Hematopoietic multipotent progenitor cell treated with erythropoietin and hydrocortisone succinate and interleukin-3 and kit ligand, for 4 days (in vitro differentiated cells): ENCODE measurements at places on chromosomes 12 and 14.

GRCh38 chr14:90321891-90322290, 9.8 kb downstream of the NRDE2 start:
- no peak for DNase-seq

- DNase-seq, result no peak
Observed at GRCh38 chr14:33932576-33933345, 18.1 kb downstream of the EGLN3 start.

GRCh38 chr12:116601933-116602810, 43.0 kb downstream of the MAP1LC3B2 start:
- no peak for DNase-seq

DNA sequence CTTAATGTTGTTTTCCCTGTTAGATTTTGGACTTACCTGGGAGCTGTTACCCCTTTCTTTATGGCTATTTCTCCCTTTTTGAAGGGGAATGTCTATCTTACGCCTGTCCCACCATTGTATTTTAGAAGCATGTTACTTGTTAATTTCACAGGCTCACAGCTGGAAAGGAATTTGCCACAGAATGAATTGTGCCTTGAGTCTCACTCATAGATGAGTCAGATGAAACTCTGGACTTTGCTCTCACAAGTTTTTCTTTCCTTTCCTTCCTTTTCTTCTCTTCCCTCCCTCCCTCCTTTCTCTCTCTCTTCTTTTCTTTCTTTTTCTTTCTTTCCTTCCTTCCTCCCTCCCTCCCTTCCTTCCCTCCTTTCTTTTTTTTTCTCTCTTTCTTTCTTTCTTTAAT, 9.3 kb upstream of the ATF7IP start:
- no peak for DNase-seq

DNA sequence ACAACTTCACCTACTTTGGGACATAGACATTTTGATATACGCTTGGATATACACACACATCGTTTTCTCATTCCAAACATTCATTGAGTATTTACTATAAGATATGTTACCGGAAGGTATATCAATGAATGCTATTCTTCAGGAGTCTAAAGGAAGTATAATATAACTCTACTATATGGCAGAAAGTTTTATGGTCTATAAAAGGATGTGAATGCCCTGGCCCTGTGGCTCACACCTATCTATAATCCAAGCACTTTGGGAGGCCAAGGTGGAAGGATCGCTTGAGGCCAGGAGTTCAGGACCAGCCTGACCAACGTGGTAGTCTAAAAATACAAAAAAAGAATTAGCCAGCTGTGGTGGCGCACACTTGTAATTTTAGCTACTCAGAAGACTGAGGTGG, 5.6 kb downstream of the NRIP2 start:
- no peak for DNase-seq

- no peak for DNase-seq
Observed at GRCh38 chr14:72454388-72455160, 439.3 kb downstream of the DPF3 start.

DNA sequence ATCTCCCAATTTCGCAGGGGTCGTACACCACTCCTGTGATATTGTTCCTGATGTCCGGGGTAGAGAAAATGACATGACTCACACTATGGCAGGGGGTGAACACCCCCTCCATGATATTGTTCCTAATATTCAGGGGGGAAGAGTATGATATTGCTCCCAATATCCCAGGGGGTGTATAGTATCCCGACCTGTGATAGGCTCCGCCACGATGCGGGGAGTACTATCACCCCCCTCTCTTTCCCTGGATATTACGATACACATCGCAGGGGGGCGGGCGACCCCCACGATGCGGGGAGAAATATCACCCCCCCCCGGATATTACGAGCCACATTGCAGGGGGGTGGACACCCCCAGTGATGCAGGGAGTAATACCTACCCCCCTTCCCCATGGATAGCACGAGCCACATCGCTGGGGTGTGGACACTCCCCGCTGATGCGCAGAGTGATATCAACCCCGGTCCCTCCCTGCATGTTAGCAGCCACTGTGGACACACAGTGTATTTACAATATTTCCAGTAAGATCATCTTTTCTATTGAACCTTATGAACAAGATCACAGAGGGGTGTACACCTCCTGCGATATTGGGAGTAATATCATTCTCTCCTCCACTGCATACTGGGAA, 17.7 kb downstream of the SMIM41 start:
- peak; percentile 11 for DNase-seq

DNA sequence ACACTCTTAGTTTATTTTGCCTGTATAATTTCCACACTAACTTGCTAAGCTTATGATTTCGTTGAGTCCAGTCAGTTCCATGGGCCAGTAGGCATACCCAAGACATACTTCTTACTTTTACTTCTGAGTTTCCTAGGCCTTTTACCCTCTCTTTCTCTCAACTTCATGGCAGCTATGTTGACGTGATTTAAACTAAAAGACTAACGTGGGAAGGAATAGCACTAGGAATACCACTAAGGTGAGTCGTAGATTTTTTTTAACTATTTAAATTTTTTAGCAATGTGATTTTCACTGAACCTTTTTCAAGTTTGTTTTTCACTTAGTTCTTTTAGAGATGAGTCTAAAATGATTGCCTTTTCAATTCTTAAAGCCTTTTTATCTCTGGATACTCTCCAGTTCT, 793.5 kb upstream of the NOVA1 start:
- no peak for DNase-seq

DNA sequence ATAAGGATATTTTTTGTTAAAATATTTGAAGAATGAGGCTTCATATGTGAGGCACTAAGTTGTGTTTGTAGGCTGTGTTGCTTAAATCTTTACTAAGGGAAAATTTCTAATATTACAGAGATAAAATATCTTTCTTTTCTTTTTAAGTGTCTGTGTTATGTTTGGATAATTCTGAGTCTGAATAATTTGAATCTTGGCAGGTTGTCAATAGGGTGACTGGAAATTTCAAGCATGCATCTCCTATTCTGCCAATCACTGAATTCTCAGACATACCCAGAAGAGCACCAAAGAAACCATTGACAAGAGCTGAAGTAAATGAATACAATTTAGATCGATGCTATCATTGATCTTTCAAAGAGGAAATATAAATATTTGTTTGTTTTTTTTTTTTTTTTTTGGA, 29.4 kb downstream of the TMPO start:
- no peak for DNase-seq

DNA sequence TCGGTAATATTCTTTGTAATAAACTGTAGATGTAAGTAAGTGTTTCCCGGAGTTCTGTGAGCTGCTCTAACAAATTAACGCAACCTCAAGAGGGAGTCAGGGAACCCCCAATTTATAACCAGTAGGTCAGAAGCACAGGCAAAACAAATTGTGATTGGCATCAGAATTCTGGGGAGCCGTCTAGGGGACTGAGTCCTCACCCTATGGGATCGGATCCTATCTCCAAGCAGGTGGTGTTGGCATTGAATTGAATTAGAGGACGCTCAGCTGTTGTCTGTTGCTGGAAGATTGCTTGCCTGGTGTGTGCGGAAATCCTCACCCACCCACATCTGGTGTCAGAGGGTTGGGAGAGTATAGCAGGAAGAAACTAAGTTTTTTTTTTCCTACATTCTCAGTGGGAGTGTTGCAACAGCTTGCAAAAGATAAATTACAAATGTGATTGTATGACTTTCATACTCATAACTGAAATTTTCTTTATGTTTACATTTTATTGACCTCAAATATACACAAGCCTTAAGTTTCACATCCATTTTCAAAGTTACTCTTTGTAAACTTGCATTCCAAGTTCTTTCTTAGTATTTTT, 5.5 kb downstream of the TMEM52B start:
- peak; percentile 24 for DNase-seq

DNA sequence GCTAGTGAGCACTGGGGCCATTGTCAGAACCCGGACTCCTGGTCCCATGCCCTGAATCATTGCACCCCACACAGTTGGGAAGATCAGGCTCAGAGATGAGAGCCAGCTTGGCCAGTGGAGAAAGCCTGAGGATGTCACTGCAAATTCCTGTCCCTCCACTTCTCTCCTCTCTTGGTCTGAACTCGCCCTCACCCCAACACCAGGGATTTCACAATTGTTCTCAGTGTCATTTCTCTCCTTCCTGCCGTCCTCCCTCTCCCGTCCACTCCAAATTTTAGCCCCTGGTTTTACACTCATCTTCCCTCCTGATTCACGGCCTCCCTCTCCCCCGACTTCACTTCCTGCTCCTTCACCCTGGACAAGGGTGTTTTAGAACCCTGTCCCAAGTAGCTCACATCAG, 11.1 kb downstream of the KRT75 start:
- no peak for DNase-seq

DNA sequence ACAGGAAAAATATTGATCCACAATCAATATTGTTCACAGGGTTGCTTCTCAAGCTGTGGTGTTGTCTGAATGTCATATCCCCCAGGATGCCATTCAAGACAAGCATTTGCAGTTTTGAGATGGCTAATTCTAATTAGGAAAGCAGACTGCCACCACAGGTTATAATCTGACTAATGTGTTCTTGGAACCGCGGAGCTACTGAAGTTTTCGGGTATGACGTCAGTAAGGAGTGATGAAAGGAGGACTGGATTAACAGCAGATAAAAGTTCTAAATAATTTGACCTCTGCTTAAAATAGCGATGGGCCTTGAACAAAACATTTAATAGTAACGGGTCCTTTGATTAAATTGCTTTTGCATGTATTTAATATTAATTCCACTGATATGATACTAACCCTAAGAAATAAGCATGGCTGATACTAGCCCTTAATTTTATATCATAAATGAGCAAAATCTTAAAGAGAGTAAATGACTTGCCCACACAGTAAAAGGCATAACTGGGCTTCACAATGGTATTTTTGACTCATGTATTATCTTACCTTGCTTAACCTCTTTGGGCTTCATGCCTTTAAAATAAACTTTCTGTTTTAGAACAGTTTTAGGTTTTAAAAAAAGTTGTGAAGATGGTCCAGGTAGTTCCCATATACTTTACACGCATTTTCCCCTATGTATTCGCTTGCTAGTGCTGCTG, 50.3 kb downstream of the TSHR start:
- DNase-seq, result no peak

GRCh38 chr12:67069451-67070306, 199.5 kb upstream of the CAND1 start:
- peak; percentile 59 for DNase-seq

GRCh38 chr12:29741342-29742241, 42.1 kb downstream of the TMTC1 start:
- no peak for DNase-seq

DNA sequence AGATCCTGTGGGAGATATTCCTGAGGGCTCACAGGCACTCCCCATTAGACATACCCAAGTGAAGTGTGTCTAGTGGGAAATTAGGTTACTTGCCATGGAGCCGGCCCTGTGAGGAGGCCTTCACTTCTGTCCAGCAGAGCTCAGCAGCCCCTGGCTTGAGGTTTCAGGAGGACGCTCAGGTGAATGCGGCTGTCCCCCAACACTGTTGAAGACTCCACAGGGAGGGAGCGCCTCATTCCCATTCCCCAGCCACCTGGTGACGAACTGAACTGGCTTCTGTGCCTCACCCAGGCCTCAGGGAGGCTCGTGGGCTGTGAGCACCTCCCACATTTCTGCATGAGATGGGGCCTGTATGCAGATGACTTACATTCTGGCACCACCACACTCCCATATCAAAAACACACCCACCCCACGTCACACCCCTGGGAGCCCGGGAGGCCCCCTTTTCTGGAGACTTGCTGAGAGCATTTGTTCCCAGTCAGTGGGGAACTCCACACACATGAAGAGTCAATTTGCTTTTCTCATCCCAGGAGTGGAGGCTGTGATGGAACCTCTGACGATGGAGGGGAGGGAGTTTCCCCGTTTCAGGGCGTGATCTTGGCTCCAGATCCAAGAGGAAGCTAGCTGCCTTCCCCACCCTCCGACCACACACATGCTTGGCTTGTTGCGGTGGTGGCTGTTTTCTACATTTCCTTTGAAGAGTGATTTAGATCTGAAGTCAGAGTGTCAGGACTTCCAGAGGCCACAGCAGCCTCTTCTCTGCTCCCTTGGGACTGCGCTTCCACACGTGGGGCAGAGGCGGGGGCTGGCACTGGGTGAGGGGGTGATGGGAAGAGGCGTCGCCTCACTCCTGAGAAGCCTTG, 120.7 kb downstream of the ADGRD1 start:
- DNase-seq, result no peak

GRCh38 chr12:100721169-100721568, 73.4 kb upstream of the ANO4 start:
- no peak for DNase-seq

DNA sequence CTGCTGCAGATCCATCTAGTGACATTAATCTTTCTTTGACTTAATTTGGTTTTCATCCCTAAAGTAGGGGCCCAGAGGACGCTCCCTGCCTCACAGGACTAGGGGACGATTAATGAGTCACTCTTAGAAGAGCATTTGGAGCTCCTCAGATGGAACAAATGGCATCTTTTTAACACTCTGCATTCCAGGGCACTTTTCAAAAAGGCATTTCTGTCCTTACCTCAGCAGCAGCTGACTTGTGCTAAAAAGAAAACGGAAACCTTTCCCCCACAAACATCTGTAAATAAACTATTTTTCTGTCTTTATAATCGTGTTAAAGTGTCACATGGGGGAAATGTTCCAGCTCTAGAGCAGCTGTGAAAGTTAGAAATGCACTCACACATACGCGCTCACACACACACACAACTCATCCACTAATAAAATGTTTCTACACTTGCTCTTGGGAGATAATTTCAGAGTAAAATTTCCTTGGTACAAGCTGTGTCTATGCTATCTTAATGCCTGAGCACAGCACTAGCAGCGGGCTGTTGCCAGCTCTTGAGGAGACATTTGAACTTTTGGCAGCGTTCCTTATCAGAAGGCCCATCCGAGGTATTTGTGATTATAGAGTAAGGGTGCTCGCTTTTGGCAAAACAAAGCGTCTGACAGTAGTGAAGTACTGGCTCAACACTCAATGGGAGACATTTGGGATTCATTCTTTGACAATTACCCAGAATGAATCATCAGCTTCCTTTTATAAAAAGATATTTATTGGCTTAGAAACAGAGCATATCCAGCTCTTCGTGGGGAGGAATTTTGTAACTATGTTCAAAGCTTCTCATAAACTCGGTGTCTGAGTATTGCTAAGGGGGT, 141.3 kb downstream of the PLXNC1 start:
- DNase-seq, result peak; percentile 43

- no peak for DNase-seq
Observed at GRCh38 chr12:132582058-132582420, 28.3 kb downstream of the LRCOL1 start.

DNA sequence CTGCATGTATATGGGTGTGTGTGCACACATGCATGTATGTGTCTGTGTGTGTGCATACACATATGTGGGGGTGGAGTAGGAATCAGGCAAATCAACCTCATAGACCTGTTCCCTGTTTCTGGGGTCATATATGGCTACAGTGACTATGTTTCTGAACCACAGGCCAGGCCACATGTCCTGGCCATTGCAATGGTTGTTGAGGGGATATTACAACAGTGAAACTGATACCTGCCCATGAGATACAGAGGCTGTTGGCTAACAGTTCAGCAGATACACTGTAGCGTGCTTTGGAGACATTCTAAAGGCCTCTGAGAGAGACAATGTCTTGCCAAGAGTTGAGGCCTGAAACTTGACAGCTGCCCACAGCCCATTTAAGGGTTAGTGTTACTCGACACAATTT, 47.3 kb upstream of the FOS start:
- no peak for DNase-seq
